ENCODE measurements at places on chromosomes 2 and 18. TPM values are rescaled to one million over a fixed set of nuclear protein-coding genes. Genes with fewer than 3 reads are reported as not detected.

DNA sequence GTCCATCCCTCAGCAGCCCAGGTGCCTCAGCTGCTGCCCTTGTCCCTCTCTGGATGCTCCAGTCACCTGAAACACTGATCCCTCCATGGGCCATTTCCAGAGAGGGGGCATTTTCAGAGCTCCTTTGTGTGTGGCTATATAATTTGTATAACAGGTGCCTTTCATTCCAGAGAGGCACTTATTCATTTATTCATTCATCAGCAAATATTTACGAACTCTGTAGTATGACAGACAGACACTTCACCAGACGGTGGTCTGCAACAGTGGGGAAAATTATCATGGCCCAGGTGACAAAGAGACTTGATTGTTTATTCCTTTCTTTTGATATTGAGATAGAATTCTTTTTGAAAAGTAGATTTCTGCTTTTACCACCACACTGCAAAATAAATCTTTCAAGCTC is 361.7 kb downstream of the TMEM182 start:
- DNase-seq = no peak

DNA sequence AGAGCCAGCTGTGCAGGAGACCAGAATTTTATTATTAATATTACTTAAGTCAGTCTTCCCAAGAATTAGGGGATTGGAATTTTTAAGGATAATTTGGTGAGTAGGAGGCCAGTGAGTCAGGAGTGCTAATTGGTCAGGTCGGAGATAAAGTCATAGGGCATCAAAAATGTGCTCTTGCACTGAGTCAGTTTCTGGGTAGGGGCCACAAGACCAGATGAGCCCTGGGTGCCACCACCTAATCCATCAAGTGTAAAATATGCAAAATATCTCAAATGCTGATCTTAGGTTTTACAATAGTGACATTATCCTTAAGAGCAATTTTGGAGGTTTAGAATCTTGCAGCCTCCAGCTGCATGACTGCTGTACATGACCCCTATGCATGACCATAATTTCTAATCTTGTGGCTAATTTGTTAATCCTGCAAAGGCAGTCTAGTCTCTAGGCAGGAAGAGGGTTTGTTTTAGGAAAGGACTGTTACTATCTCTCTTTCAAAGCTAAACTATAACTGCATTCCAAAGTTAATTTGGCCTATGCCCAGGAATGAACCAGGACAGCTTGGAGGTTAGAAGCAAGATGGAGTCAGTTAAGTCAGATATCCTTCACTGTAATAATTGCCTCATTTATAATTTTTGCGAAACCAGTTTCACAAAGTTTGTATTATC is 215.9 kb downstream of the RNF152 start:
- no peak for DNase-seq

DNA sequence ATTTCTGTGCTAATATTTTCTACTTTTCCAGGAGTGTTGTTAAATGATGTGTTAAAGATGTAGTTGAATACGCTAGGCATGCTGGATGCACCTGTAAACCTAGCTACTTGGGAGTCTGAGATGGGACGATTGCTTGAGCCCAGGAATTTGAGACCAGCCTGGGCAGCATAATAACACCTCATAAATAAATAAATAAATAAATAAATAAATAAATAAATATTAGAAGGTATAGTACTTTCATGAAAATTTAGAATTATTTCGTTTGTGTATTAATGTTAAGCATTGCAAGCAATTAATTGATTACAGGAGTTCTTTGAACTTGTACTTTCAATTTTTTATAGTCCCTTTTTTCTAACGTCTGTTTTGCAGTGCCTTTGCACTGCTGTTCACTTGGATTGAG is 137.2 kb downstream of the ATP9B start:
- no peak for DNase-seq

- DNase-seq = no peak
These were observed 8.8 kb upstream of the SLC35F5 start for GRCh38 chr2:113765276-113765675.

DNA sequence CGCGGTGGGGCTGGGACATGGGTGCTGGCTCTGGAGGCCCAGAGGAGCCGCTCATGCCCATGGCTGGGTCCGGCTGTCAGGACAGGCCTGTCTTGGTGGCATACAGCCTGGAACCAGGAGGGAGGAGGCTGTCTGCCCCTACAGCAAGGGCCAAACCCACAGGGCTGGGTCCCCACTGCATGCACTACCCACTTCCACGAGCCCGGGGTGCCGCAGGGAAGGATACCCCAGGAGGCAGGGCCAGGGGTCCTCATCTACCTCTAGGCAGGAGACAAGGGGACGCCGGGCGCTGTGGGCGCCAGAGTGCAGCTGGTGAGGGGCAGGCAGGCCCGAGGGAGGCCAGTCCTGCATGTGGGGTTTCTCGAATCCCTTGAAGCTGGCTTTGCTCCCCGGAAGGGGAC is 95.1 kb upstream of the GPC1 start:
- no peak for DNase-seq

DNA sequence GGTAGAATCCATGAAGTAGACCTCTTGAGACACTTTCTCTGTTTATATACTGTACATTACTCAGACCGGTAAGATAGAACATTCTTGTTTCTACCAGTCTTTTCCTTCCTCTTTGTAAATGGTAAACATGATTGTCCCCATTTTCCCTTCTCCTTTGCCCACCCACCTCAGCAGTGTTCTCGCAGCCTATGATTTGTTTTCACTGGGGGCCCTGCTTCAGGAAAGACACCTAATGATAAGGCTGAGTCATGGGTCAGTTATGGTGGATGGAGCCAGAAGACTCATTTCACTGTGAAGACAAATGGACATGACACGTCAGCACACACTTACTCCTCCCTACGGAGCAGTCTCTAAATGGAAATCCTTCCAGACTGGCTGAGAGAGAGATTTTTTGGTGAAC is 23.7 kb downstream of the CENPO start:
- no peak for DNase-seq

GRCh38 chr2:172311921-172312345 is 115.5 kb upstream of the ITGA6 start:
- DNase-seq = no peak

- DNase-seq = no peak
These were observed 53.7 kb upstream of the MGAT5 start for GRCh38 chr2:134200036-134200618.

- DNase-seq = no peak
These were observed 20.0 kb downstream of the DGUOK start for GRCh38 chr2:73946666-73947065.

- no peak for DNase-seq
These were observed 84.0 kb downstream of the HDAC4 start for GRCh38 chr2:239316562-239317465.

- no peak for DNase-seq
These were observed 9.7 kb upstream of the OTOS start for GRCh38 chr2:240149943-240150784.

GRCh38 chr18:23306822-23307221 is 146.3 kb upstream of the RIOK3 start:
- DNase-seq = no peak

DNA sequence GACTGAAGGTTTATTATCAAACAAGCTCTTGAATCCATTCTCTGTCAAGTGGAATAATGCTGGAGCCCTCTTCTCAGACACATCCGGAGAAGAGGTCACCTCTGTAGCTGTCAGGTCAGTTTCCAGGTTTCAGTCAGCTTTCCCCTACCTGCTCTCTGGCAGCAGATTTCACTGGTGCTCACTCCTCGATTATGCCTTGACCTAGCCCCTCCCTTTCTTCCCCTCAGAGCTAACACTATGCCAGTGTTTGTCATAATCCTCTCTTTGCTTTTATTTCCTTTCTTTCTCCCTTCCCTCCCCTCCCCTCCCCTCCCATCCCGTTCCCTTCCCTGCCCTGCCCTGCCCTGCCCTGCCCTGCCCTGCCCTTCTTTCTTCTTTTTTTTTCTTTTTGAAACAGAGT is 22.5 kb upstream of the PLEKHM3 start:
- DNase-seq = no peak

DNA sequence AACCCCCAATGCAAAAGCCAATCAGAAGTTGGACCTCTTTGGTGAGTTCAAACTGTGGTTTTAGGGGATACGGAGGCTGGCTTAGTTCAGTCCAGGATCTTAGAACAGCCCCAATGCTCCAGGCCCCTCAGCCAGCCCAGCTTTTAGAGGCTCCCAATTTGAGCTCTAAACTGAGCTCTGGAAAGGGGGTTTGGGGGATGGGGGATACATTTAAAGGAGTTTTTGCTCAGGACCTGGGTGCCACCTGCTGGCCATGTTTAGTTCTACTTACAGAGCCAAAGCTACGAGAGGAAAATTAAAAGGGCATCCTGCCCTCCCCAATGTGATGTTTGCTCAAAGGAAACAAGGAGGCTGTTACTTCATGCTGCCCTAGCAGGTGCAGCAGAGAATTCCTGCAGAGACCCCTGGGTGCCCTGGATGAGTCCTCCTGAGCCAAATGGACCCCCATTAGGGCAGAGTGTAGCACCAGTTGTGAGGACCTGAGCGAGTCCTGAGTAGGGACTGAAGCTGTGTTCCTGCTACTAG is 15.9 kb upstream of the TMEM214 start:
- DNase-seq = no peak

The TLX2 gene
- total RNA-seq = 0.84 TPM

The SERPINB11 gene
- not detected for total RNA-seq

The DLX2 gene
- not detected for total RNA-seq

The SANBR gene
- 7.3 TPM for total RNA-seq

The GYPC gene
- total RNA-seq = 119 TPM

The CIB4 gene
- total RNA-seq = not detected

The HMSD gene
- not detected for total RNA-seq

All from esophagus muscularis mucosa (tissue), 4 donors.